ENCODE measurements at places on chromosomes 4 and X. TPM values are rescaled to one million over a fixed set of nuclear protein-coding genes. Genes with fewer than 3 reads are reported as not detected.

The MGARP gene
- total RNA-seq: 3.3 TPM

The MAGEA2B gene
- total RNA-seq: not detected

The FMR1NB gene
- total RNA-seq: not detected

The BTK gene
- total RNA-seq: not detected

The ZFP42 gene
- under 0.01 TPM for total RNA-seq

The EDNRA gene
- 1.3 TPM for total RNA-seq

The SOWAHD gene
- total RNA-seq: not detected

The SYN1 gene
- 1.1 TPM for total RNA-seq

The HTRA3 gene
- 7.3 TPM for total RNA-seq

The ZNF41 gene
- 10.0 TPM for total RNA-seq

The SCFD2 gene
- 20.4 TPM for total RNA-seq

The ATP2B3 gene
- total RNA-seq: not detected

The PDE6B gene
- not detected for total RNA-seq

The PHOX2B gene
- not detected for total RNA-seq

The PYURF gene
- 53.5 TPM for total RNA-seq

The ZNF182 gene
- total RNA-seq: 2.3 TPM

The XAGE2 gene
- not detected for total RNA-seq

The ADRA2C gene
- total RNA-seq: 2.2 TPM

The TMEM156 gene
- 3.7 TPM for total RNA-seq

The CLDN22 gene
- total RNA-seq: not detected

The HDX gene
- 0.66 TPM for total RNA-seq

The ADGRL3 gene
- under 0.01 TPM for total RNA-seq

The CYLC1 gene
- total RNA-seq: not detected

The SYNPO2 gene
- 17.0 TPM for total RNA-seq

The EXOC1L gene
- not detected for total RNA-seq

The SGMS2 gene
- 94.6 TPM for total RNA-seq

The GDPD2 gene
- total RNA-seq: not detected

The COL4A6 gene
- total RNA-seq: 11.9 TPM

The VCX3B gene
- not detected for total RNA-seq

The IGBP1 gene
- 160 TPM for total RNA-seq
